ENCODE measurements at places on chromosomes 3 and 15. TPM values are rescaled to one million over a fixed set of nuclear protein-coding genes. Genes with fewer than 3 reads are reported as not detected.

The NANOGP8 gene
- not detected for total RNA-seq

The LDHAL6B gene
- total RNA-seq, result not detected

The CCR8 gene
- total RNA-seq, result not detected

The CX3CR1 gene
- total RNA-seq, result 0.22 TPM

The CHST13 gene
- total RNA-seq, result 0.66 TPM

The SEMA5B gene
- 0.51 TPM for total RNA-seq

The PCOLCE2 gene
- 227 TPM for total RNA-seq

The TOMM70 gene
- total RNA-seq, result 48.0 TPM

The SRGAP3 gene
- 14.1 TPM for total RNA-seq

The GOLGA8S gene
- total RNA-seq, result 0.57 TPM

The CLSTN2 gene
- 50.3 TPM for total RNA-seq

Data from subcutaneous adipose tissue (tissue), 4 donors.